ENCODE measurements at places on chromosomes 3 and 15. TPM values are rescaled to one million over a fixed set of nuclear protein-coding genes. Genes with fewer than 3 reads are reported as not detected.
A peak's percentile ranks its signal among the peaks of the same experiment; 100 is the strongest.

DNA sequence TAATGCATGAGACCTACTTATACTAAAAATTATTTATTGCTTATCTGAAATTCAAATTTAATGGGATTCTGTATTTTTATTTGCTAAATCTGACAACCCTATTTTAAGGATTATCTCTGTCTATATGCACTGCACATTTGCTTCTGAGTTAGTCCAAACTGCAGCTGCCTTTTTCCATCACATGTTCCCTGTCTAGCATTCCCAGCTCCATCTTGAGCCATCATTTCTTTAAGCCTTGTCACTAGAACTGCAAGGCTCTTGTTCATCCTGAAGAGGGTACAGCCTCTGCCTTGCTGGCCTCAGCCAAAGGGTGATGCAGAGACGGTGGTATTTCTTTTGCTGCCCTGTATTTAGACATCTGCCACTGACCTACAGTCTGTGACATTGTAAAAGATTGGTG is 125.8 kb upstream of the STT3B start:
- DNase-seq, result no peak

DNA sequence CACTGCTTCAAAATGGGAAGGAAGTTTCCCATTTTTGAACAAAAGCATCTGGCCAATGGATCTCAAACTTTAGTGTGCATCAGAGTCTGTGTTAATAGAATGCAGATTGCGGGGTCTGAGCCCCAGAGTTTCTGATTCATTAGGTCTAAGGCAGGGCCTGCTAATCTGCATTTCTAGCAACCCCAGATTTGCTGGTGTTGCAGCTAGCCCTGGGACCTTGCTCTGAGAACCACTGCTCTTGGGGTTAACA is 30.7 kb upstream of the USP3 start:
- DNase-seq, result no peak

- peak; percentile 27 for DNase-seq
Observed at GRCh38 chr15:81155375-81156218, 21.5 kb downstream of the CFAP161 start.

DNA sequence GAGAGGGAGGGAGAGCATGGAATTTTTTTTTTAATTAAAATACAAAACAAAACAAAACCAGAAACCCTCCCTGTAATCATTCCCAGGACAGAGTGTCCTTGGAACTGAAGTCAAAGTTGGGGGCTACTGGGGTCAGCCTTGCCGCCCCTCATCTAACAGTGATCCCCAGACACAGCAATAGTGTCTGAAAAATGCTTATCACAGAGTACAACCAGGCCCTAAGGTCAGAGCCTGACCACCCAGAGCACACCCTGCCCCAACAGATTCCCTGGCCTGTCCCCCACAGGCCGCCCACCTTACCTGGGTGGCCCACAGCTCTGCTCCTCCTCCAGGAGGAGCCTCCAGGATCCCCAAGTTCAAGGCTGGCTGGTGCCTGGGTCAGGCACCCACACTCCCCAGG is 101.6 kb upstream of the LINGO1 start:
- DNase-seq, result no peak

DNA sequence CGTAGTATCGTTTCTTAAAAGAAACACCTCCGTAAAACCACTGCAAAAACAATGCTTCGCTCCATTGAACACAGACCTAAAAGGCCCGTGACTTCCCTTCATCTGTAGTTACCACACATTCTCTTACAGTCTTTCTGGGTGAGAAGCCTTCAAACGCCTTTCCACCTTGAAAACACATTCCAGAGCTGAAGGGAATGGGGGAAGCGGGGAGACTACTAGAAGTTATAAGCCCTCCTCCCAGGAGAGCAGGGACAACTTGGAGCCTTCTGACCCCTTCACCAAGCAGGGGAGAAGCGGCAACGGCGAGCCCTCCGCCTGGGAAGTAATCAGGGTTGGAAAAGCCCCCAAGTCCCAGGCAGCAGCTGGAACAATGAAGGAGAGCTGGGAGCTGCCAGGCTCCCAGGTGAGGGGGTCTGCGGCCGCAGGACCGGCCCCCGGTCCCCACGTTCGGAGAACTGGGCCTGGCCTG is 461 bp downstream of the SECISBP2L start:
- no peak for DNase-seq

The IL12A gene
- 0.60 TPM for total RNA-seq

The CCR3 gene
- total RNA-seq, result 0.64 TPM

The IL17RB gene
- total RNA-seq, result 30.0 TPM

The AGBL1 gene
- total RNA-seq, result not detected

Data from Caco-2 (cell line).